ENCODE measurements at places on chromosomes 1 and 21. TPM values are rescaled to one million over a fixed set of nuclear protein-coding genes. Genes with fewer than 3 reads are reported as not detected.

DNA sequence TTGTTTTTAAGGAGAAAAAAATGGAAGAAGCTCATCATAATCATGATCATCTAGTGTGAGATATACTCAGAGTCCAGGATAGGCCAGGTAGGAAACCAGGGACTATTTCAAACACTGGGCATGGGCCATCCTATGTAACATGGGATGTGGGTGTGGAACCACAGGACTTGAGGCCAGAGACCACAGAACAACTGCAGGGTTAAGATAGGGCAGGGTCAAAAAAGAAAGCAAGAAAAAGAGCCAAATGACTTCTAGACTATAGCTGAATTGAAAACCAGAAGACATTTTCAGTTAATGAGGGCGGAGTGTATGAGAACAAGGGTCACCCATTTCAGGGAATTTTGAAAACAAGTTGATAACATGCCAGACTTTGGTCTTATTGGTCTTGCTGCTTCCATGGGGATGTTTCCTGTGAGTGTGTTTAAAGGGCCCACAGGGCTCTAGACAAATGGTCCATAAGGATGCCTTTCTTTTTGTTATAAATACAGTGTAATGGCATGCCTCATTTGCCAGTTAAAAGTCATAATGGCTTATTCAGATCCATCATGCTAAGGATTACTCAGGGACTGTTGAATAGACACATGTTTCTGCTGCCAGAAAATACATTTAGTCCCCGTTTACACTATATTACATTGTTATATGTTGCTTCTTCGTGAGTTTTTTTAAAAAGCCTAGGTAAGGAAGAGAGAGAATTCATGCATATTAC lies 182.0 kb upstream of the C21orf91 start:
- no peaks in the 10 kb centered on the region for H3K36me3 ChIP-seq
- no peak overlapping the region for H3K4me3 ChIP-seq
- peak; percentile 34 for DNase-seq
- peaks cover 8% of the 10 kb centered on the region for H3K4me1 ChIP-seq
- H3K27ac ChIP-seq, result no peak overlapping the region

The LIPI gene
- total RNA-seq, result not detected

DNA sequence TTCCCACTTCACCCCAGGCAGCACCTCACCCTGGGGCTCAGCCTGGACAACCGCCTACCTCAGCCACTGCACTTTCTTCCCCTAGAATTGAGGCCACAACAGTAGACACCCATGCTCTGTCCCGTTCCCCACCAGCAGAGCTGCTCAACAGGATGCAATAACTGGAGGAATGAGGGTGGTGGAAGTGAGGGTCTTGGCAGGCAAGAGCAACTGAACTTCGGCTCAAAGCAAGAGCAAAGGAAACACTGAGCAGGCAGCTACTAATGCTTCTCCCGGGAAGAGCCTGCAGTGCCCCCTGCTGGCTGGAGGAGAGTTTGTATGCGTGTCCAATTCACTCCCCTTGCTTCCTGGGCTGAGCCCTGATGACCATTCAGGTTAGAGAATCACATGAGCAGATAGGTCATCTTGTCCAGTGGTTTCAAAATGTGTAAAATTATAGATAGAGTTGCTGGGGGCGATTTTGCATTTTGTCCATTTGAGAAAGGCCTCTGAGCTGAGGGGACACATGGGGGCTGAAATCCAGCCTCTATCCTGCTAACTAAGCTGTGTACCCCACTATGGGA lies 13.9 kb downstream of the NT5C1A start:
- peak; percentile 85 for DNase-seq
- H3K27me3 ChIP-seq, result no peaks in the 10 kb centered on the region
- no peak overlapping the region for H3K27ac ChIP-seq
- no peaks in the 10 kb centered on the region for H3K4me1 ChIP-seq
- no peak overlapping the region for H3K4me3 ChIP-seq

DNA sequence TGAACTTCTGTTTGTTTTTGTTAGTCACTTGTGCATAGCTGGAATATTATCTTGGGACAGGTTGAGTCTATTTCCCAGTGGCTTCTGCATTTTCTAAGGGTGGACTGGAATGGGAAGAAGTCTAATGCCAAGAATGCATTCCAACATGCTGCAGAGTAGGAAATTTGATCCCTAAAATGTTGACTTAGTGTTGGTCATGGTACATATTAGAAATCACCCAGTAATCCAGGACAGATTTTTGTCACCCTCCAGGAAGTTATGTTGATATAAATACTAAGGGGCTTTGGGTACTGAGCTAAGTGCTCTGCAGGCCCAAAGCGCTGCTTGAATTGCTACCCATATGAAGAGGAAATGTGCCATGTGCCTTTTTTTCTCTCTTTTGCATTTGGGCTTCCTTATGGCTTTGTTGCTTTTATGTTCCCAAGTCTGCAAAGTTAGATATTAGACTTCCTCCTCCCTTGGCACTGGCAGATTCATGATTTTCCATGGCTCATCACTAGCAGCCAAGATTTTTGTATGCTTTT lies 10.0 kb downstream of the ARID1A start:
- peak; percentile 68 for DNase-seq
- peak overlapping the region; percentile 6 for H3K4me3 ChIP-seq
- H3K27me3 ChIP-seq, result no peaks in the 10 kb centered on the region
- peaks cover 32% of the 10 kb centered on the region for H3K36me3 ChIP-seq
- H3K27ac ChIP-seq, result peak overlapping the region; percentile 95
- H3K4me1 ChIP-seq, result peaks cover 65% of the 10 kb centered on the region

The CAMK2N1 gene
- 4.7 TPM for total RNA-seq

GRCh38 chr21:42097860-42098454 lies 26.8 kb downstream of the UMODL1 start:
- no peaks in the 10 kb centered on the region for H3K4me1 ChIP-seq
- DNase-seq, result no peak
- peaks cover 6% of the 10 kb centered on the region for H3K27me3 ChIP-seq
